ENCODE measurements at places on chromosomes 4 and X. TPM values are rescaled to one million over a fixed set of nuclear protein-coding genes. Genes with fewer than 3 reads are reported as not detected.

Gene TRIML2
- not detected for total RNA-seq

Gene VCX
- not detected for total RNA-seq

Gene MAP3K15
- total RNA-seq, result 0.06 TPM

Gene POLN
- 2.5 TPM for total RNA-seq

Gene UXT
- 110 TPM for total RNA-seq

- no peaks in the 10 kb centered on the region for H3K36me3 ChIP-seq
- no peaks in the 10 kb centered on the region for H3K27me3 ChIP-seq
- H3K27ac ChIP-seq, result no peak overlapping the region
- no peaks in the 10 kb centered on the region for H3K4me1 ChIP-seq
Observed at GRCh38 chrX:23271026-23271425, 63.6 kb upstream of the PTCHD1 start.

Gene PHKA1
- 10.5 TPM for total RNA-seq

- no peaks in the 10 kb centered on the region for H3K27me3 ChIP-seq
- no peaks in the 10 kb centered on the region for H3K36me3 ChIP-seq
- no peak for DNase-seq
- H3K4me1 ChIP-seq, result no peaks in the 10 kb centered on the region
- no peak overlapping the region for H3K4me3 ChIP-seq
Observed at GRCh38 chr4:10019521-10020051, 1.7 kb downstream of the SLC2A9 start.

- H3K4me1 ChIP-seq, result peaks cover 4% of the 10 kb centered on the region
- peaks cover 18% of the 10 kb centered on the region for H3K27me3 ChIP-seq
- no peaks in the 10 kb centered on the region for H3K36me3 ChIP-seq
Observed at GRCh38 chrX:153828723-153829548, 1.4 kb downstream of the PDZD4 start.

Gene MAP7D2
- total RNA-seq, result 0.83 TPM

GRCh38 chr4:186749611-186750281 lies 26.1 kb upstream of the FAT1 start:
- H3K27ac ChIP-seq, result no peak overlapping the region
- peaks cover 4% of the 10 kb centered on the region for H3K4me1 ChIP-seq
- H3K4me3 ChIP-seq, result no peak overlapping the region

Gene RPS6KA6
- not detected for total RNA-seq

Gene ATRX
- total RNA-seq, result 112 TPM

GRCh38 chrX:103063918-103064434 lies at the start of gene BEX1:
BEX1 (minus strand) TSS chrX:103064171; CDS start chrX:103063274, 897 bp downstream.
- peak; percentile 75 for DNase-seq
- no peaks in the 10 kb centered on the region for H3K27me3 ChIP-seq
- peak within 1 kb of the TSS; percentile 55 for H3K4me3 ChIP-seq
- H3K36me3 ChIP-seq, result no peaks in the 10 kb centered on the region
- no peak within 1 kb of the TSS for H3K27ac ChIP-seq

DNA sequence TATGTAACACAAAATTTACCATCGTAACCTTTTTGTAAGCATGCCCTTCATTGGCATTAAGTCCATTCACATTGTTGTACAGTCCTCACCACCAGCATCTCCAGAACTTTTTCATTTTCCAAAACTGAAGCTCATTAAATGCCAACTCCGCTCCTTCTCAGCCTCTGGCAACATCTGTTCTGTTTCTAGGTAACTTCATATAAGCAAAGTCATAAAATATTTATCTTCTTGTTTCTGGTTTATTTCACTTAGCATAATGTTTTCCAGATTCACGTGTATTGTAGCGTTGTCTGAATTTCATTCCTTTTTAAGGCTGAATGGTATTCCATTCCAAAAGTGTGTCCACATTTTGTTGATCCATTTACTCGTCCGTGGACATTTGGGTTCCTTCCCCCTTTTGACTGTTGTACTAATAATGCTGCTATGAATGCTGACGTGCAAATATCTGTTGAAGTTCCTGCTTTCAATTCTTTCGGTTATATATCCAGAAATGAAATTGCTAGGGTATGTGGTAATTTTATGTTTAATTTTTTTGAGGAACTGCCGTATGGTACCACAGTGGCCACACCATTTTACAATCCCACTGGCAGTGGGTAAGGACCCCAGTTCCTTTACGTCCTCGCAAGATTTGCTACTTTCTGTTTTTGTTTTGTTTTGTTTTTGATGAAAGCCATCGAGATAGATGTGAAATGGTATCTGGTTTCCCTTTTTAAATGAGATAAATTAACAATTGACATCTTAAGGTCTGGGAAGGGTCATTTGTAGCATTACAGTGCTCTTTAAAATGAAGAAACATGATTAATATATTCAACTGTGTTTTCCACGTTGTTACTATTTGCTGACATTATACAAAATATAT lies 63.4 kb downstream of the PTTG2 start:
- no peak overlapping the region for H3K4me3 ChIP-seq
- H3K4me1 ChIP-seq, result no peaks in the 10 kb centered on the region
- DNase-seq, result no peak
- H3K27ac ChIP-seq, result no peak overlapping the region
- H3K36me3 ChIP-seq, result no peaks in the 10 kb centered on the region

Gene GYPE
- total RNA-seq, result 1.2 TPM

Gene USP11
- total RNA-seq, result 134 TPM

- no peaks in the 10 kb centered on the region for H3K36me3 ChIP-seq
- no peak overlapping the region for H3K4me3 ChIP-seq
- peak; percentile 76 for DNase-seq
- H3K27ac ChIP-seq, result no peak overlapping the region
- H3K27me3 ChIP-seq, result no peaks in the 10 kb centered on the region
- H3K4me1 ChIP-seq, result no peaks in the 10 kb centered on the region
Observed at GRCh38 chrX:11381464-11381863, 88.3 kb downstream of the AMELX start.

Gene CITED1
- total RNA-seq, result 3.2 TPM

Gene IL9R
- total RNA-seq, result 0.44 TPM

- no peak for DNase-seq
- H3K27ac ChIP-seq, result no peak overlapping the region
- H3K36me3 ChIP-seq, result no peaks in the 10 kb centered on the region
- no peak overlapping the region for H3K4me3 ChIP-seq
- H3K4me1 ChIP-seq, result no peaks in the 10 kb centered on the region
Observed at GRCh38 chr4:54902271-54902670, 223.1 kb downstream of the KDR start.

Gene AFM
- total RNA-seq, result 0.15 TPM

GRCh38 chr4:105944540-105944939 lies 49.3 kb downstream of the NPNT start:
- no peaks in the 10 kb centered on the region for H3K36me3 ChIP-seq
- H3K27ac ChIP-seq, result no peak overlapping the region
- peak; percentile 27 for DNase-seq
- H3K4me3 ChIP-seq, result no peak overlapping the region

Gene KLHL4
- total RNA-seq, result 0.34 TPM

GRCh38 chrX:85993539-85994197 lies 53.7 kb downstream of the CHM start:
- peak; percentile 79 for DNase-seq
- no peak overlapping the region for H3K27ac ChIP-seq
- no peaks in the 10 kb centered on the region for H3K36me3 ChIP-seq
- H3K4me3 ChIP-seq, result peak overlapping the region; percentile 28

DNA sequence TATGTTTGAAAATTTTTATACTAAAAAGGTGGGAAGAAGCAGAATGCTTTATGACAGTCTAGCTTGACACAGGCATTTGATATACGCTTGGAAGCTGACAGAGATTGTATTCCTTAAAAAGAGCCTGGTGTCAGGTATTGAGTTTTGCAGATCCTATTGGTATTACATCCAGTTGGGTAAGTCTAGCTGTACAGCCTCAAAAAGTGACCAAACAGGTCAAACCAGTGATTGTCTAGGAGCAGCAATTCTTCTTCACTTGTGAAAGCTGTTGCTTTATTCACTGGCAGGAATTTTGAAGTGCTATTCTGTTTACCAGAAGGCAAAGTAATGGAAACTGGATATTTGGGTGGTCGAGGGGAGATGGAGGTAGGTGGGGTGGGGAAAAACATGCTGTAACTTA lies 77.5 kb downstream of the UCHL1 start:
- no peaks in the 10 kb centered on the region for H3K27me3 ChIP-seq
- no peak for DNase-seq
- no peaks in the 10 kb centered on the region for H3K4me1 ChIP-seq
- no peak overlapping the region for H3K27ac ChIP-seq

DNA sequence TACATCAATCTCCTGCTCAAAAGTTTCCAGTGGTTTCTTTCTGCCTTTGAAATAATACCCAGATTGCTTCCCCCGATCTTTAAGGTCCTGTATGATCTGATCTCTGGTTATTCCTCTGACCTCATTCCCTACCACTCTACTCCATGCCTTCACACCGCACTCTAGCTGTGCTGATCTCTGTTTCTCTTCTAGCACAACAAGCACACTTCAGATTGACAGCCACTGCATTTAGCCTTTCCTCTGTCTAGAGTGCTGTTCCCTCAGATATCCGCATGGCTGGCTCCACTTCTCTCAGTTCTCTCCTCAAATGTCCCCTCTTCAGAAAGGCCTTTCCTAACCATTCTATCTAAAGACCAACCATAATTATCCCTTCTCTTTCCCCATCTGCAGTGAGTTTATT lies 370.4 kb upstream of the FGF13 start:
- no peak overlapping the region for H3K4me3 ChIP-seq
- H3K27ac ChIP-seq, result peak overlapping the region; percentile 62
- no peaks in the 10 kb centered on the region for H3K36me3 ChIP-seq
- H3K4me1 ChIP-seq, result peaks cover 72% of the 10 kb centered on the region
- H3K27me3 ChIP-seq, result no peaks in the 10 kb centered on the region

DNA sequence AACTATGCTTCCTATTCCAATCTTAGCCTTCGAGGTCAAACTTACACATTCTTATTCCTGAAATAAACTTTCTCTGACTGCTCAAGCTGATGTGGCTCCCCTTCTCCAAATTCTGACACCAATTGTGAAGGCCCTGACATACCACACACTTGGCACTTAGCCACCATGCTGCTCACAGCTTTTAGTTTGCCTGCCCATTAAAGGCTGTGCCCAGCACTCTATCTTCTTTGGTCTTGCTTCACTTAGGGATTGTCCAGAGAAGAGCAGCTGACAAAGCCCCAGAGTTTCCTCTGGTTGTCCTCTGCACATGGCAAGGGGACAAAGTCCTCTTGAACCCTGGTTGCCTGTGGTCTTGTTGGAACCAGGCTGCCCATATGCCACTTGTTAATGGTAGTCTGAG lies 126.1 kb downstream of the ARHGEF9 start:
- no peaks in the 10 kb centered on the region for H3K27me3 ChIP-seq
- no peak for DNase-seq
- no peak overlapping the region for H3K4me3 ChIP-seq

DNA sequence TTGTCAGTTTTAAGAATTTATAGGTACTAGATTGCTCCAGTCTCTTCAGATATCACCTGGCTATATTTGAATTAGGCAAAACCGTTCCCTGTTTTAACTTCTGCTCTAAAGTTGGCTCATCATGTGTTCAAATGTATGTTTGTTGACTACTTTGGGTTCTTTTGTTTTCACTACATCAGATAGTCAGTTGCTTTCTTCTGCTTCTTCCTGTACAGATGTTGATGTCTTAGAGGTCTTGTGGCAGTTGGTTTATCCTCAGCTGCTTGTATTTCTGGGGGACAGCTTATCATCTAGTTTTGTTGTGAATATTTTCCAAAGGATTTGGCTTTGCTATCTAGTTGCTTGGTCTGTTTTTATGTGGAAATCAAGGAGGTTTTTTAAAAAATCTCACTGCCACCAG lies 28.0 kb downstream of the TBC1D19 start:
- no peak overlapping the region for H3K27ac ChIP-seq
- H3K4me3 ChIP-seq, result no peak overlapping the region
- no peaks in the 10 kb centered on the region for H3K36me3 ChIP-seq
- H3K4me1 ChIP-seq, result no peaks in the 10 kb centered on the region

Gene TEX13C
- not detected for total RNA-seq

GRCh38 chr4:167176723-167177367 lies 57.4 kb downstream of the SPOCK3 start:
- no peak for DNase-seq
- no peaks in the 10 kb centered on the region for H3K27me3 ChIP-seq
- H3K36me3 ChIP-seq, result no peaks in the 10 kb centered on the region
- no peaks in the 10 kb centered on the region for H3K4me1 ChIP-seq
- no peak overlapping the region for H3K27ac ChIP-seq

Gene FSTL5
- total RNA-seq, result 0.28 TPM

DNA sequence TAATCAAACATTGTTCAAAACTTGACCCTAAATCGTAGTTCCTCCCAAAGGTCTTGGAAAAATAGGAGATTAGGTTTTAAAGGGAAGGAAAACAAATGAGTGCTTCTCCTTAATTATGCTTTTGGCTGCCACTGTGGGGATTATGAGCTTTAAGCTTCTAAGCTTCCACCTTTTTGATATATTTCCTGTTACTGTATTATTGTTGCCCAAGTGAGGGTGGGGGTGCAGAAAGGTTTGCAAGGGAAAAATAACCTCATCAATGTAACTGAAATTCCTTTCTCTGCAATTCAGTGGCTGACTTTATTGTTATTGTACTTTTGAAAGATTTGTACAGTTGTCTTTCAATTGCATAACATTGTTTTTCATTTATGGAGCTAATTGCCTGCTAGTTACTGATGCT lies 285.1 kb downstream of the FRMPD4 start:
- no peaks in the 10 kb centered on the region for H3K4me1 ChIP-seq
- no peaks in the 10 kb centered on the region for H3K36me3 ChIP-seq
- H3K27ac ChIP-seq, result no peak overlapping the region
- no peaks in the 10 kb centered on the region for H3K27me3 ChIP-seq

DNA sequence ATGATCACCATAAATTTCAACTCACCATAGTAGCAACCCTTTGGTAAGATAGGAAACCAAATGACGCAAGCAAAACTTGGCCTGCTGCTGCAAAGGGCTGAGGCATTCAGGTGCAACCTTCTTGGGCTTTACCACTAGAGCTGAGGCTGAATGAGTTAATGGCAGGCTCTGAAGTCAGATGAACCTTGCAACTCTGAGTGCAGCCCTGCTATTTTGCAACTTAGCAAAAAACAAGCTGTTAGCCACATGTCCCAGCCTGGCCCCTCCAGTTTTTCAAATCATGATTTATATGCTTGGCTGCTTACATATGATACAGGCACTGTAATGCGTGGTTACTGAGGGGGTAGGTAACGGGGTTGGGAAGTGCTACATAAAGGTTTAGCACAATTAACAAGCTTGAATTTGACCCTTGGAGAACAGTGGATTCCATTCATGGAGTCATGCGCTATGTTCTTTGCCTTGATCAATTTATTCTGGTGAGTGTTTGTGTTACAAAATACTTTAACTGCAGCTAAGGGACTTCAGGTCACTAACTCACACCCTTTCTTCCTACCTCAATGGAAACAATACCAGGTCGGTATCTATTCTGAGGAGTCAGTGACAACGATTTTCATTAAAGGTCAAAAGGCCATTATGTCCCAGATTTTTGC lies 80.5 kb upstream of the PPARGC1A start:
- no peak for DNase-seq
- H3K27ac ChIP-seq, result no peak overlapping the region

Gene DACH2
- not detected for total RNA-seq

- no peak overlapping the region for H3K4me3 ChIP-seq
- H3K4me1 ChIP-seq, result peaks cover 36% of the 10 kb centered on the region
- no peaks in the 10 kb centered on the region for H3K27me3 ChIP-seq
- H3K27ac ChIP-seq, result no peak overlapping the region
Observed at GRCh38 chr4:20272411-20272872, 20.7 kb downstream of the SLIT2 start.

- H3K4me1 ChIP-seq, result peaks cover 7% of the 10 kb centered on the region
- H3K27me3 ChIP-seq, result no peaks in the 10 kb centered on the region
- no peaks in the 10 kb centered on the region for H3K36me3 ChIP-seq
- H3K4me3 ChIP-seq, result no peak overlapping the region
- H3K27ac ChIP-seq, result no peak overlapping the region
Observed at GRCh38 chr4:29405116-29405515, 1315.1 kb upstream of the PCDH7 start.

GRCh38 chr4:140004922-140005627 lies 148.9 kb downstream of the MAML3 start:
- no peaks in the 10 kb centered on the region for H3K27me3 ChIP-seq
- no peaks in the 10 kb centered on the region for H3K36me3 ChIP-seq
- no peak for DNase-seq
- no peak overlapping the region for H3K27ac ChIP-seq
- H3K4me3 ChIP-seq, result peak overlapping the region; percentile 20
- H3K4me1 ChIP-seq, result peaks cover 17% of the 10 kb centered on the region

Data from A673 (cell line).